Suppressor macrophage treated with lipopolysaccharide for 1 hour (primary cell): ENCODE measurements at places on chromosomes 13 and 19.

DNA sequence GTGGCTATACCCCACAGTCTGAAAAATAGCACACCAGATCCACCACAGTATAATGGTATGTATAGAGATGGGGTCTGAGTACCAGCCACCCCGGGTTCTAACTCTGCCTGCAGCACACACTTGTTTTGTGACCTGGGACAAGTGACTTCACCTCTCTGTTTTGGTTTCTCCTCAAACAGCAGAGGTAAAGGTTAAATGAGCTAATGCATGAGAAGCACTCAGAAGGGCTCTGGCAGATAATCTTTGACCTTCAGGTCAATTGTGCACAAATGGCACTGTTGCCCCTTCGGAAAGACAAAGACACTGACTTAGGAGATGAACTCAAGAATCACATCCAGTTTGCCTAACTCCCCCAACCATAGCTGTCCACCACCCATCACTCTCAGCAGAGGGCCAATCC, 7.7 kb downstream of the ZC3H4 start:
- DNase-seq, result no peak

- DNase-seq, result no peak
These were observed 1219.5 kb upstream of the PCDH20 start for GRCh38 chr13:62635161-62635560.

GRCh38 chr13:25118378-25118905, 22.5 kb downstream of the PABPC3 start:
- DNase-seq, result no peak

DNA sequence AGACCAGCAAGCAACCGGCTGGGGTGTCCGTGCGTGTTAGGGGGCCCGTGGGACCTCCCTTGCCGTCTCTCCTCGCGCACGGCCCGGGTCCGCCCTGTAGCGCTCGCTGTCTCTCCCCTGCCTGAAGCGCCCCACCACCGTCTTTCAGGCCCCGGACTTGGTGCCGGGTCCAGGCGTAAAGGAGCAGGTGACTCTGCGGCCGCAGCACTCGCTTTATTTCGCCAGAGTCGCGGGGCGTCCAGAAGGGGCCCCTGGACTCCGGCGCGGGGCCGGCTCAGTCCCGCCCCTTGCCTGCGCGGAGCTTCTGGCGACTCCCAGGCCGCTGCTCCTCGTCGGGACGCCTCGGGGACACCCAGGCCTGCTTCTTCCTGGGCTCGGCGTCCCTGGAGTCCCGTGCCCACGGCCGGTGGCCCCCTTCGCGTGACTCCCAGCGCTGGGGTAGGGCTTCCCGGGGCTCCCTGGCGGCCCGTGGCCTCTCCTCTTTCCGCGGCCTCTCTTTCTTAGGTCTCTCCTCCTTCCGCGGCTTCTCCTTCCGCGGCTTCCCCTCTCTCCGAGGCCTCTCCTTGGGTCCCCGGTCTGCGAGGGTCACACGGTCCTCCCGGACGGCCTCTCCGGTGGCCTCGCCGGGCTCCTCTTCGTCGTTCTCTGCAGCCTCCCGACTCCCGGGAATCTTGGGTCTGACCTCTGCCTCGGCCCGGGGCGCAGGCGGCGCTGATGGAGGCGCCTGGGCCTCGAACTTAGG, 3.1 kb downstream of the AMH start:
- no peak for DNase-seq

DNA sequence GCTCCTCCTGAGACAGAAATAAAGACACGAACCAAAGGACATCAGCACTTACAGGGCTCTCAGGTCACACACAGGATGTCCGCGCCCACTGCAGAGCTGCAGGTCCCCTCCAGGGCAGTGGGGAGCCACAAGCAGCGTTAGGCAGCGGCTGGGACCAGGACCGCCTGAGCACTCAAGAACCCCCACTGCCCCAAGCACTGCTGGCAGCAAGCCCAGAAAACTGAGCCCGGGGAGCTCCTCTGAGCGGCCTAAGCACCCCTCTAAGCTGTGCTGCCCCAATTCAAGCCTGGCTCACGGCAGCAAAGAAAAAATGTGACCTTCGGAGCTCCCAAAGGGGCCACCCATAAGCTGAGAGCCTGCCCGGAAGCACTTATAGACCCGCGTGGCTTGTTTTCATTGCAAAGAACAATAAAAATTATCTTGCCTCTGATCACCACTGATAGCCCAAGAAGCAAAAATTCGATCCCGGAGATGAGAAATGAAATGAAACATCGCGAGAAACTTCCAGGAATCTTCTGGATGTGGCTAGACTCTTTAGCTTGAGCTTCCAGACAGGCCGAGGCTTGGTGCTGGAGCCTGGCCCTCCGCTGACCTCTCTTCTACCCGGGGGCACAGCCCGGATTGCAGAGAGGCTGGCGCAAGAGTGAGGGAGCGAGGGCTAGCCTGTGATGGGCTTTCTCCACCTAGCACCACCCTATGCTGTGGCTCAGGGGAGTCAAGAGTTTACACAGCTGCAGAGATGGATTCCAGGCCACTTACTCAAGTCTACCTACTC, 6.3 kb downstream of the DPP9 start:
- DNase-seq, result no peak

DNA sequence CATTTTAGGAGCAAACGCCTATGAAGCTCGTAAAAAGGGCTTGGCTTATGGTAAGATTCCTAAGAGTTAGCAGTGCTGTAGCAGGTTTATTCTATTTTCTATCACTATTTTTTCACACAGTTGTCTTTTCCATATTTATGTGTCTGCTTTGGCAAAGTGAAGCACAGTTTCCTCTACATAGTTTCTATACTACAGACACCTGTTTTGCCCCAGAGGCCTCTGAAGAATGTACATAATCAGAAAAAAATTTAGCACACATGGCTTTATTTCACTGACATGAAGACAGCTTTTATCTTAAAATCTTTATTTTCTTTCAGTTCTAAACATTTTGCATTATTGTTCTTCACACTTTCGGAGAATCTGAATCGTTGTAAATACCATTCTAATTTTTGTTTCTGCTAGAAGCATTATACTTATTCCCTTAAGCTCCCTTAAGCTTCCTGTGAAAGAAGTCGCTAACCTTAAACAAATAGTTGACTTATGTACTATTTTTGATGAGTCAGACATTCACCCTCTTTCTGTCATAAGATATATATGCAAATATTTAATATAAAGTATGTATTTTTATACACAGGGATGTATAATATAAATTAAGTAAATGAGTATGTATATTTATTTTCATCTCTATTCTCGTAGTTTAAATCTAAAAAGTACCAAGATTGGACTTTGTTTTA, 816.0 kb downstream of the OLFM4 start:
- no peak for DNase-seq

DNA sequence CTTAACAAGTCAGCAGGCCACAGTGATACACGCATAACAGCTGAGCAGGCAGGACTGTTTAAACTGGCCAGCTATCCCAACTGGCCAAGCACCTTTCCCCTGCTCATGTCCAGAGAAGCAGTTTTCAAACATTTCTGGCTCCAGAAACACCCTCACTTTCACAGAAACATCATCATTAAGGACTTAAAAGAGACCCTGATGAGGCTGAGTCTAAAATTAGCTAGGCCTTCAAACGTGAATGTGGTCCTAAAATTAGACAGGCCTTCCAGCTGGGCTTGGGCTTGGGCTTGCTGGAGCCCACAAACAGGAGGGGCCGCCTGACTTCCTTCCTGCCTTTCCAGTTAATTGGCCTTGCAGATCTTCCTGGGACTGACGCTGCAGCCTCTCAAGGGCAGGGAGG, 334.2 kb downstream of the DNAJC15 start:
- no peak for DNase-seq

GRCh38 chr19:12295191-12295590, 508 bp upstream of the ZNF44 start:
- DNase-seq, result no peak

DNA sequence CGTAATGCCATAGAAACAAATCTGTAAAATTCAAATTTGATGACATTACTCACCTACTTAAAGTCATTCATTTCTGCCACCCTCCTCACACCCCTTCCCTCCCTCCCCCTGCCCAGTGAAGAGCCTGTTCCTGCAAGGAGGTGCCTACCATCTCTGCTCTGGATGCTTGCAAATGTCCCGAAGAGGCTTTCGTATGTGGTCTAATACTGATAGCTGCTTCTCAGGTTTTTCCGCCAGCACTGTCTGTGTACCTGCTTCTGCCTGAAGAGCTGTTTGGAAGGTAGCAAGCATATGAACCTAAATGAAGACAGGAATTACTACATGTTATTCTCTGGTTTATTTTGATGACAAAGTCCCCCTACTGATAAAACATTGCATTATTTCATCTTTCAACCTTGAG, 57.1 kb downstream of the GPALPP1 start:
- DNase-seq, result no peak

DNA sequence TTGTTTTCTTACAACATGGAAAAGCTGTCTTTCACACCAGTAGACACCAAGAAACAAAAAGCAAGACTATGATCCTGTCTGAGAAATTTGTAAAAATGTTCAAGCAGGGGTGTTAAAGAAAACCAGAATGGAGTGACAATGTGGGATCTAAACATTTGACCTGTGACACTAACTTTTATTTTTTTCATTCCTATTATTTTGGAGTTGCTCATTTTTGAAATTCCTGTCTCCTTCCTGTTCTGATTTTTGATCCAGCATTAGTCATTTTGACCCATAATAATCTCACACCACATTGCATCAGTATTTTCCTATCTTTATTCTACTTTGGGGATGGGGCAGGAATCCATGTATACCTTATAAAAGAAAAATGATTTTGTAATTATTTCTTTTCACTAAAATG, 164.2 kb downstream of the DLEU7 start:
- no peak for DNase-seq

GRCh38 chr19:17681505-17682125, 6.5 kb downstream of the UNC13A start:
- peak; percentile 76 for DNase-seq

DNA sequence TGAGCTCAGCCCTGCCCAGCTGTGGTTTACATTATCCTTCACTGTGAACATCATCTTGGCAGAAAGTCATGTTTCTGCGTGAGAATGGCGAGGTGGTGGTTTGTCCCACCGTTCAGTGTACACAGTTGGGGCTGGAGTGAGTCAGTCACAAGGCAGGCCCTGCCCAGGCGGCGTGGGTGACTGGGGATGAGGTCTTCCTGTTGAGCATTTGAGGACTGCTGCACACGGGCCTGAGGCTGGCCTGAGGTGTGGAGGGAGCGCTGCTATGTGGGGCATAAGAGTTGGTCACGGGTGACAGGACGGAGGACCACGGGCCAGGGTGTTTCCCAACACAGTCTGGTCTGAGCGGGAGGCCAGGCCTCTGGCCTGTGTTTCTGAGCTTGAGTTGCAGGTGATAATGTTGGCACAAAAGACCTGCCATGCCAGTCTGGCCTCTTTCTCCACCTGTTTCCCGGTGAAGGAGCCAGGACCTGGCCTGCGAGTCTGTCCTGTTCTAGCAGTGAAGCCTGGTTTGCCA, 13.4 kb upstream of the C19orf33 start:
- peak; percentile 29 for DNase-seq

GRCh38 chr19:38617764-38618589, at the start of gene MAP4K1:
Gene MAP4K1 (minus strand): TSS chr19:38617953. CDS start chr19:38617895, 58 bp downstream.
- DNase-seq, result no peak

GRCh38 chr19:10420444-10421239, at the start of gene PDE4A:
Gene PDE4A (plus strand): TSS chr19:10420538. CDS start chr19:10420765, 227 bp downstream.
- peak; percentile 75 for DNase-seq

DNA sequence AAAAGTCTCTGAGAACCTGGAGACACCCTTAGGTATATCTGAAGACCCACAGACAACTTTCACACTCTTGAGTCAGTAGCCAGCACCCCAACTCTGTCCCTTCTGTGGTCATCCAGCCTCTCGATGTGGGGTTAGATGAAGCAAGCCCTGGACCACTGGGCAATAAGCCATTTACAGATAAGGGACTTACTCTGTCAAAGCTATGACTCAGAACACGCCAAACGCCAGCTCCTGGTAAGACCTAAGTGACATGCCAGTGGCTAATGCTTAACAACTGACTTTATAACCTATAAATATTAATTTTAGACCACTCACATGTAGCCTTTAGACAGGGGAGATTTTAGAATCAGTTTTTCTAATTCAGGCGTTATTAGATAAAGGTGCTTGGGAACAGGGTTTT, 85.7 kb downstream of the SHISA2 start:
- DNase-seq, result no peak

- no peak for DNase-seq
These were observed 158.8 kb downstream of the NHLRC3 start for GRCh38 chr13:39196965-39197646.

- DNase-seq, result no peak
These were observed 3.1 kb upstream of the SPACA4 start for GRCh38 chr19:48603449-48603848.

DNA sequence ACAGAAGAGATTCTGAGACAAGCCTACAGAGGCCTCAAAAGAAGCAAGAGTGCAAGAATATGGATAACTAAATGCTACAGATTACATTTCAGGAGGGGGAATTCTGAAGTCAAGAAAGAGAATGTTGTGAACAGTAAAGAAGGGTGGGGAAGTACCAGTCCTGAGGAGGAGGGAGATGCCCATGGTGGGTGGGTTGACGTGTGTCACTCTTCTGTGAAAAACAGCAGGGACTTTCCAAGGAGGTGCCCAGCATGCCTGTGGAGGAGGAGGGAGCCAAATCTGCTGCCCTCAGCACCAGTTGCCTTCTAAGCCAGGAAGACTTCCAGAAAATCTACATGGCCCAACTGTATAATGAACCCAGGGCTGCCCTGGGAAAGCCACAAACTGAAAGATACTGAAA, 87.7 kb downstream of the SGCG start:
- peak; percentile 60 for DNase-seq

GRCh38 chr13:65011378-65011777, 2218.8 kb downstream of the PCDH9 start:
- DNase-seq, result no peak

DNA sequence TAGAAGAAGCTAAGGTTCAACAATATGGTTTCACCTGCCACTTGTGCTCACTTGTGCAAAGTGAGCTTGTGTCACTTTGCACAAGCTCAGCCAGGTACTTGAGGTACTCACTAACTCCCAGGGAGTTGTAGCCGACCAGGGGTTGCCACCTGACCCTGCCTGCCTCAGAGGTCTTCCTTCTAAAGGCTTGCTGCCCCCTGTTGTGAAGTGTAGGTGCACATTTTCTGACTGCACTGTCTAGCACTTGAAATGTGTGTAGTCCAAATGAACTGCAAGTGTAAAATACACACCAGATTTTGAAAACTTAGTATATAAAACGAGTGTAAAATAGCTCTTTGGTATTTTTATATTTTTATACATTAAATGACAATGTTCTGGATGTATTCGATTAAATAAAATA, 230.8 kb downstream of the DLEU7 start:
- no peak for DNase-seq

GRCh38 chr13:27666951-27667350, 45.3 kb downstream of the POLR1D start:
- no peak for DNase-seq

GRCh38 chr19:46365561-46365960, 18.7 kb downstream of the PPP5C start:
- no peak for DNase-seq

- no peak for DNase-seq
These were observed 177.3 kb upstream of the SLC10A2 start for GRCh38 chr13:103243495-103243894.

GRCh38 chr19:14310055-14310454, 71.2 kb upstream of the ADGRE5 start:
- peak; percentile 68 for DNase-seq

DNA sequence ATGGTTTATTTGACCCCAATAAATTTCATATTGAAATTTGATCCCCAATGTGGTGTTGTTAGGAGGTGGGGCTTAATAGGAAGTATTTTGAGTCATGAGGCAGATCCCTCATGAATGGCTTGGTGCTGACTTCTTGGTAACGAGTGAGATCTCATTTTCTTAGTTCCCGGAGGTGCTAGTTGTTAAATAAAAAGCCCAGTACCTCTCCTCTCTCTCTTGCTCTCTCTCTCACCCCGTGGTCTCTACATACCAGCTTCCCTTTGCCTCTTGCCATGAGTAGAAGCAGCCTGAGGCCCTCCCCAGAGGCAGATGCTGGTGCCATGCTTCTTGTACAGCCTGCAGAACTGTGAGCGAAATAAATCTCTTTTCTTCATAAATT, 39.4 kb upstream of the KATNAL1 start:
- no peak for DNase-seq
